ENCODE measurements at places on chromosomes 4 and X.

GRCh38 chrX:120306630-120307029 is 4.6 kb downstream of the TMEM255A start:
- no peak for DNase-seq

GRCh38 chr4:94806376-94806775 is 48.6 kb downstream of the BMPR1B start:
- no peak for DNase-seq

DNA sequence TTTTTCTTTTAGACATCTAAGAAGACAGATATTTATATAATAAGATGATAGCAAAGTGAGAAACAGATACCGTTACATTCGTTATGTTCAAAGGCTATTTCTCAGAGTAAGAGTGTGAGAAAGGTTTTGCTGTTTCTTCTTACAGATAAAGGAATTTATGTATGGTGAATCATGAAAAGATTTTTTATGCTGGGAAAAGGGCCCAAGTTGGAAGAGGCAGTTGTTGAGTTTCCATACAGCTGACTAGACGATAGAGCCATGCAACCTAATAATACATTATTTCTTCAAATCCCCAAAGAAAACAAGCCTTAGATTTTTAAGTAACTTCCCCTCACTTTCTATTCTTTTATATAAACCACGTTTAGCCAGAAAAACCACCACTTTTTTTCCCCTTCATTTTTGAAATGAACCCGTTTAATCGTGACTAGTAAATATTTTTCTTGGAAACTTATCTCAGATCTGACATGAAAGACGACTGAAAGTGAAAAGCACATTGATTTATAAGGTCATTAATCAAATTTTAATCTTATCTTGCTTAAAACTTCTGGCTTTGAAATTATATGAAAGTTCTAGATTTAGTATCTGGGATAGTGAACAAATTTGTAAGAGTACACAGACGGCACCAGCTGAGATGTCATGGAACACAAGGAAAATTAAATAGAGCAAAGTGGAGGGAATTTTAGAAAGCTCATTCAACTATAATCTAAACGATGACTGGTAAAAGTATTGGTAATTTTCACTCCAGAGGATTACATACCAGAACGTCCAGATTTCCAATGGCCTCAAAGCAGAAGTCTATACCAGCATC is 10.9 kb downstream of the ADH6 start:
- DNase-seq = no peak

GRCh38 chr4:31104043-31104442 is 383.9 kb downstream of the PCDH7 start:
- DNase-seq = no peak

- peak; percentile 28 for DNase-seq
These were observed 2.4 kb upstream of the PCDH10 start for GRCh38 chr4:133146574-133147241.

GRCh38 chr4:3880615-3881120 is 114.5 kb downstream of the ADRA2C start:
- DNase-seq = peak; percentile 56

DNA sequence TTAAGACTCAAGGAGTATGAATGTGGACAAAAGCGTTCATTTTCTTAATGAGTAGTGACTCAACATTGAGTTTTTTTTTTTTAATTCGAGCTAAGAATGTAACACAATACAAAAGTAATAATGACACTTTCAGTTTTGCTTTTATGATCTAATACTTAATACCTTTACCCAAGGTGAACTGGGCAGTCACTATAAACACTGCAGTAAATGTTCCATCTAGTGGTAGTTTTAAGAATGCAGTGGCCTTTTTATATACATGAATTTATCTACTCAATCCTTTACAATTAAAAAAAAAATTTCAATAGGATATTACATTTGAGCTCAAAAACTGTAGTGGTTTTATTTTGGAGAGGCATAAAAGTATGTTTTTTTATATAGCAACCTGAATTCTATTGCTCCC is 33.9 kb downstream of the PDK3 start:
- DNase-seq = peak; percentile 52

DNA sequence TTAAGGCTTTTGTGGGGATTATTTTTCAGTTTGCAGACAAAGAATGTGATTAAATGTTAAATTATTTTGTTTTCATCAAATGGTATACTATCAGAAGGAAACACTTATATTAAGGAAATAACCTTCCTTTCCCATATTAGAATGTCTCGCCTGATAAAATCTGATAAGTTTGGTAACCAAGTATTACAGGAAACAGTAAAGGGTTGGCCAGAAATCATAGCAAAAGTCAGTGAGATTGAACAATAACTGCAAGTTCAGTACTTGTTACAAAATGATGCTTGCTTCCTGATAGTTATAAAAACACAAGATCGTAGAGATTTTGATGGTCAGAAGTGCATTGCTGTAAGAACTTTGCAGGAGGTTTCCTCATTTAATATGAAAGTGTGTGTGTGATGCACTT is 40.5 kb downstream of the FABP2 start:
- no peak for DNase-seq

- no peak for DNase-seq
These were observed 111.8 kb upstream of the STIM2 start for GRCh38 chr4:26748811-26749210.

GRCh38 chr4:26233350-26233749 is 87.5 kb upstream of the RBPJ start:
- DNase-seq = no peak

- DNase-seq = no peak
These were observed 48.6 kb downstream of the LRP2BP start for GRCh38 chr4:185346975-185347601.

DNA sequence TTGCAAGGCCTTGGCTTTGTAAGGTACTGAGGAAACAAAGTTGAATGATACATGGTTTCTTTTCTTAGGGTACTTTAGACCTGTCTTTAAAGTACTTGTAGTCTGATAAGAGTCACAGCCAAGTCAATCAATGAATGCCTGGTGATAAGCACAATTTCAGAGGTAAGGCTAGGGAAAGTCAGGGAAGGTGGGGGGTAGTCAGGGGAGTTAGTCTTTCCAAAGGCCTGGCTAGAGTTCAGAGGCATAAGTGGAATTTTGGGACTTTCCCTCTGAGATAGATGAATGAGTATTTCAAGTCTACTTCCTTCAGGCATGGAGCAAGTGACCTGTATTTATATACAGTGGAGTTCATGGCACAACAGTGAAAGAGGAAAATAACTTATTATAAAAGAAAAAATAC is 78.3 kb downstream of the SLC4A4 start:
- no peak for DNase-seq

GRCh38 chrX:43707812-43708548 is 51.9 kb downstream of the MAOA start:
- DNase-seq = no peak

GRCh38 chrX:107730991-107731766 is 44.4 kb downstream of the TSC22D3 start:
- DNase-seq = peak; percentile 37

DNA sequence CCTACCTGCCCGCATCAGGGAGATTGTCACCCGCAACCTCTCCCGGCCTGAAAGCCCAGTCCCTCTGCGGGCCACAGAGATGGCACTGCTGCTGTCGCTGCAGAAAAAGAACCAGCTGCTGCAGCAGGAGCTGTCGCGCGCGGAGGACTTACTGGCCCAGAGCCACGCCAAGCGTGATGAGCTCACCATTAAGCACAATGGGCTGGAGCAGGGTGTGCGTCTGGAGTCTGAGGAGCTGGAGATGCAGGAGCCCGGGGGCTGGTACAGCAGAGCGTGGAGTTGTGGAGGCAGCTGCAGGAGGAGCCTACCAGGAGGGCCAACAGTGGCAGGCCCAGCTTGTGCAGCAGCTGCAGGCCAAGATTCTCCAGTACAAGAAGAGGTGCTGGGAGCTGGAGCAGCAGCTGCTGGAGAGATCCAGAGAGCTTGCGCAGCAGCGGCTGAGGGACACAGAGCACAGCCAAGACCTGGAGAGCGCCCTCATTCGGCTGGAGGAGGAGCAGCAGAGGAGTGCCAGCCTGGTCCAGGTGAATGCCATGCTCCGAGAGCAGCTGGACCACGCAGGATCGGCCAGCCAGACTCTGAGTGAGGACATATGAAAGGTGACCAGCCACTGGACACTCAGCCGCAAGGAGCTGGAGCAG is 11.3 kb downstream of the SMIM10L2A start:
- no peak for DNase-seq

GRCh38 chr4:172035562-172035961 is 222.4 kb downstream of the GALNTL6 start:
- DNase-seq = no peak

DNA sequence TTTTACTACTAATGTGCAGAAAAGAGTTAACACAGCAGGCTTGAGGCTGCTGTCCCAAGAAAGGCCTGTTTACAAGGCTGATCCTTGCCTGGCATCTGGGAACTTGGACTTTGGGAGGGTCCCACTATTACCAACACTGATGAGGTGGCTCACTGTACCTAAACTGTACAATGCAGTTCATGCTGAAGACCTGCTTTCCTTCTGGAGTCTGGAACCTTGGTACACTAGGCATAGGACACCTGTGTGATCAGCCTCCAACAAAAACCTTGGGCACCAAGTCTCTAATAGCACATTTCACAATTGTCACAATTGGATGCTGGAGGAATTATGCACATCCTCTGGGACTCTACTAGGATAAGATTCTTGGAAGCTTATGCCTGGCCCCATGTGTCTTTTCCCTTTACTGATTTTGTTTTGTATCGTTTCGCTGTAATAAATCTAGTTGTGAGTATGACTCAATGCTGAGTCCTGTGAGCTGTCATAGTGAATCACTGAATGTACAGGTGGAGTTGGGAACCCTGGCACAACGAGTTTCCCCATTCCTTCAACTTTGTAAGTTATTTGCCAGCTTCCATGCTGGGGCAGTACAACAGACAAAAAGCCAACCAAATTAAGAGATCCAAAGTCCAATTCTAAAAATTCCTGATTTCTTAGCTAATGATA is 45.9 kb downstream of the TEC start:
- DNase-seq = no peak

DNA sequence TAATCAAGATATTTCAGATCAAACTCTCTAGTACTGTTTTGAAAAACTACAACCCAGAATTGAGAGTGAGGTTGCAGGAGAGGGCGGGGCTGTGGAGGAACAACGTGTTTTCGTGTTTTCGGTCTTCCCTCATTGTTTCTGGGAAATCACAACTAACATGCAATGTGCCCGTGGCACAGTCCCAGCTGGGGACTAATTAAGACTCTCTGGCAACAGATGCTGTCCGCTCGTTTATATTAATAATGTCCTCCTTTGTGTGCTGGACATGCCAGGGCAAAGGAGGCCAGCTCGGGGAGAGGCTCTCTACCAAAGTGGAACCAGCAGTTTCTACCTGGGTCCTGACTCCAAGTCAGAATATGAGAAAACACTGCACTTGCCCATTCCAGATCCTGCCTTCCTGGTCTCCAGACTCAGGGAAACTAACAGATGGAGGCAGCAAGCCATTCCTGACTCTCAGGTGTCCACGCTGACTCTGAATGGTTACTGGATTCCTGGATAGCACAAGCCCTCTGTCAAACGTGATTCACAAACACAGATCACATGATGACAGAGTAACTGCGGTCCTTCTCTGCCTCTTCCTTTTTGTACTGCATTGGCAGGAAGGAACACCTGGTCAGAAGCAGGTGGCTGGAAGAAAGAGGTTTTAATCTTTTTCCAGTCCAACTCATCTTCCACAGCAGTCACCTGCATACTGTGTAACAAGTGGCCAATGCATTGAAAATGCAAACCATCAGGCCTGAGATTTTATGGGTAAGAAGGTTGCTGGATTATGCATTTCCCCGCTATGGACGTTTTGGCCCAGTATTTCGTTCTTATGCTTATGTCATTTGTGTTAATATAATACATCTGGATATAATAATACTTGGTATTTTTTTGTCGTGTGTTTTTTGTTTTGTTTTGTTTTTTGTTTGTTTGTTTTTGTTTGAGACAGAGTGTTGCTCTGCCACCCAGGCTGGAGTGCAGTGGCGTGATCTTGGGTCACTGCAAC is 65.0 kb downstream of the COQ2 start:
- no peak for DNase-seq

- no peak for DNase-seq
These were observed 49.8 kb upstream of the AGA start for GRCh38 chr4:177492022-177492421.

DNA sequence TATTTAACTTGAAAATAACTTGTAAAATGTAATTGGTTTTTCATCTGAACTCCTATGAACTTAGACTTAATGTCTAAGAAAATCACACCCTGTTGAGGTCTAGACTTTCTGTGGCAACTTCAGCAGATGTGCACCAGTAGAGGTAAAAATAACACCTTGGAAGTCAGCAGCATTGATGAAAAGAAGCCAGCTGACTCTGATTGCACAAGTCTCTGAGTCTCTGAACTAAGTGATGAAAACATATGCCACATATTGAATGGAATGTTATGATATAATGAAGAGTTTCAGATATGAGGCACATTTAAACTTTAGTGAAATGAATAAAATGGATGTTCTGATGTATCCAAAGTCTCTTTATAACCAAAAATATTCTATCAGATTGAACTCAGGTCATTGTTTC is 155.4 kb downstream of the GPM6A start:
- no peak for DNase-seq

DNA sequence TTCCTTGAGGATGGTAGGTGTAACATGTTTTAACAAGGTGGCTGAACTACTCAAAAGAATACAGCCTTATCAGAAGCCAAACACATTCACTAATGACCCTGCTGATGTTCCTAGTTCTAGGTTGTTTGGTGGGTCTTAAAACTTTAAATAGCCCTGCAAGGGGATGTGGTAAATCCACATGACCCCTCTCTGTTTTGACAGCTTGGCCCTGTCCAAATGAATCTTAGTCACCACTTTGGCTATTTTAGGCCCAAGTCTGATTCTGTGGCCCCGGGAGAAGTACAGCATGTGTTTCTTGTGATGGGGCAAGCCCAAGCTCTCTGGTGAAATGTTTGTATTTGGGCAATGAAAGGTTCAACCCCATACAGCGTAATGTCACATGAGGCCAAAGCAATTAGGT is 54.5 kb upstream of the GPR34 start:
- peak; percentile 10 for DNase-seq

DNA sequence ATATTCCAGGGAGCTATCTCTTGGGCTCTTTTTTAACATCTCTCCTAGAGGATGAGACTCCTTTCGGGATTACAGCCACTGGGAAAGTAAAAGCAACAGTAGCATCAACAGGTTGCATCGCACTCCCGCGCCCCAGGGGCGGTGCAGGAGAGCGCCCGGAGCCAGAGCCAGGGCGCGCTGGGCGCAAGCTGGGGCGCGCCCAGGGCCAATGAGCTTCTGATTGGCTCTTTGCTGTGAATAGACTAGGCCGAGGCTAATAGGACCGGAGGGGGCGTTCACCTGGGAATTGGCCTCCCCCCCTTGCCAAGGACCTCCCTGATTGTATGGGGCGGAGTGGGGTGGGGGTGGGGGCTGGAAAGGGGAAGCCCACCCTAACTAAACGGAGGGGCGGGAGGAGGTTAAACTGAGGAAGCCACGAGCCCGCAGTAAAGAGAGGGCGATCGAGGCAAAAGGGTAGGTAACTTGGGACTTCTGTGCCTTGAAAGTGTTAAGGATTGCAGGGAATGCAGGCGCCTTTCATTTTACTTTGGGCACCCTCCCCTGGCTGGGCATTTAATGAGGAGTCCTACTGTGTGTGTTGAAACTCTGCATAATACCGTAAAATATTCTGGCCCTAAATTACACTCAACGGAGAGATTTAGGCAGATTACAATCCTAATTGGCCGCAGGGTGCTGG is 1.1 kb upstream of the ATOH1 start:
- DNase-seq = no peak

GRCh38 chrX:91389026-91389425 is 45.6 kb upstream of the PABPC5 start:
- DNase-seq = no peak

GRCh38 chr4:146098978-146099377 is 76.5 kb upstream of the LSM6 start:
- no peak for DNase-seq
